SK-N-MC (cell line): ENCODE measurements at places on chromosomes 4 and X.

DNA sequence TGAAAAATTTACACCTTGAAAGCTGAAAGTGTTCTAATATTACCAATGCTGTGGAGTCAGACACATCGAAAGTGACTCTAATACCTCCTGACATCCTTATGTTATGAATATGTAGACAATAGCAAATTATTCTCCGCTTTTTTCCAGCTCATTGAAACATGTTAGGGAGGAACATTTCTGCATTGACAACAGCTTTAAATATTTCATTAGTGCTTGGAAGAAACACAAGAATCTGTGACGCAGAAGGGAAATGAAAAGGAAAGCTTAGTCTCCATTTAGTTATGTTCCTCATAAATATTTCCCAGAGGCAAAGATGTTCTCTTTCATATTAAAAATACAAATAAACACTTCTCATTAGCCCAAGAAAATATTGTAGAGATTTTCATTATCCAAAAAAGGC is 55.8 kb upstream of the CD99 start:
- DNase-seq, result no peak

- no peak for DNase-seq
Measured at GRCh38 chr4:105978684-105979296, 83.5 kb downstream of the NPNT start.

GRCh38 chr4:145938618-145939440 is at the start of gene ZNF827:
TSS of gene ZNF827 (minus strand) at chr4:145938823. CDS start at chr4:145938407, 416 bp downstream.
- no peak for DNase-seq

DNA sequence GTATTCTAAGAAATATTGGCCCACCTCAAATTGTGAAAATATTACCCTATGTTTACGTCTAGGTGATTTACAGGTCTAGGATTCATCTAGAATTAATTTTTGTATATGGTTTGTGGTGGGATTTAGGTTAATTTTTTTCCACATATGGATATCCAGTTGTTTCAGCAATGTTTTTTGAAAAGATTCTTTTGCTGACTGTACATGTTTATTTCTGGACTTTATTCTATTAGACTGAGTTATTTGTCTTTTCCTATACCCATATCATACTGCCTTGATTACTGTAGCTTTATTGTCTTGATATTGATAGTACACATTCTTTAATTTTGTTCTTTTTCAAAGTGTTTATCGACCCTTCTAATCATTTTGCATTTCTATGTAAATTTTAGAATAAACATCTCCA is 83.5 kb downstream of the PRKG2 start:
- DNase-seq, result no peak

GRCh38 chrX:43644124-43644701 is 11.9 kb upstream of the MAOA start:
- no peak for DNase-seq

GRCh38 chrX:80747832-80748231 is 61.8 kb downstream of the BRWD3 start:
- DNase-seq, result no peak

- DNase-seq, result no peak
Measured at GRCh38 chr4:53702334-53703266, 111.3 kb upstream of the LNX1 start.

- DNase-seq, result no peak
Measured at GRCh38 chr4:105139646-105140045, 7.0 kb upstream of the TET2 start.

GRCh38 chr4:20761826-20762225 is 61.6 kb downstream of the PACRGL start:
- DNase-seq, result no peak

GRCh38 chr4:182015014-182015413 is 228.2 kb upstream of the TENM3 start:
- DNase-seq, result no peak

DNA sequence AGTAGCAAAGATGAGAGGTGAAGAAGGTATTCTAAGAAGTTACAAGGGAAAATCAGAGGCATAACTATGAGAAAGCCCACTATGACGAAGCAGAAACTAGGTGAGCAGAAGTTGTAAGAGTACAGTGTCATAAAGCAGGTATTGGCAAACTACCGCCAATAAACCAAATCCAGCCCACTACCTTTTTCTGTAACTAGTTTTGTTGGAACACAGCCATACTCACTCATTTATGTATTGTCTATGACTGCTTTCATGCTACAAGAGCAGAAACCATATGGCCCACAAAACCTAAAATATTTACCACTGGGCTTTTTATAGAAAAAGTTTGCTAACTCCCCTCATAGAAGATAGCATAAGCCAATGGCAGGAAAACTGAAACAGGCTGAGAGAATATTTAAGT is 31.8 kb upstream of the ZCCHC13 start:
- DNase-seq, result no peak

DNA sequence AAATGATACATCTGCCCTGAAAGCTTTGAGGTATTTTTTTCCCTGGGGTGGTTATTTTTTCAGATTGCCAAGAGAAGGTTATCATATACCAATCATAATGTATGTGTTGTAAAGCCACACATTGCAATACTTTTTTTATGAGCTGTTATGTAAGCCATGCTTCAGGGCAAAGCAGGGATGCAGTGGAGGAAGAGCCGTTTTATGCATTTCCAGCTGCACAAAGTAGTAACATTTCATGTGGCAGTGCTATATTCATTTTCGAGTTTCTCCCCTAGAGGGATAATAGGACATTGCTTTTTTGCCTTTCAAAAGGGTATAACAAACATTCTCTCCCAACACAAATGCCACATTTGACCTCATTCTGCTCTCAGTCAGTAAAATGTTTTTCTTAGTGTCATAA is 68.5 kb downstream of the GALNT7 start:
- peak; percentile 96 for DNase-seq

DNA sequence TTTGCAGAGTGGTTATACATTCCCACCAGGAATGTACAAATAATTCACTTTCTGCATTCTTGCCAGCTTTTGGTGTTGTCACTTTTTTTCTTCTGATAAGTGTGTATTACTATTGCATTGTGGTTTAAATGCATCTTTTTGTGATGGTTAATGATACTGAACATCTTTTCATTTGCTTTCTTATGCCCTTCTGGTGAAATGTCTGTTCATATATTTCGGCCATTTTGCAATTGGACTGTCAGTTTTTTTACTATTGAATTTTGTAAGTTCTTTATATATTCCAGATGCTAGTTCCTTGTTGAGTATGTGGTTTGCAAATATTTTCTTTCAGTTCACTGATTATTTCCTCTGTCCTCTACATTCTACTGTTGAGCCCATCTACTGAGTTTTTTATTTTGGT is 19.4 kb upstream of the BMP2K start:
- no peak for DNase-seq

GRCh38 chr4:185120631-185120946 is 22.5 kb upstream of the SLC25A4 start:
- DNase-seq, result no peak

DNA sequence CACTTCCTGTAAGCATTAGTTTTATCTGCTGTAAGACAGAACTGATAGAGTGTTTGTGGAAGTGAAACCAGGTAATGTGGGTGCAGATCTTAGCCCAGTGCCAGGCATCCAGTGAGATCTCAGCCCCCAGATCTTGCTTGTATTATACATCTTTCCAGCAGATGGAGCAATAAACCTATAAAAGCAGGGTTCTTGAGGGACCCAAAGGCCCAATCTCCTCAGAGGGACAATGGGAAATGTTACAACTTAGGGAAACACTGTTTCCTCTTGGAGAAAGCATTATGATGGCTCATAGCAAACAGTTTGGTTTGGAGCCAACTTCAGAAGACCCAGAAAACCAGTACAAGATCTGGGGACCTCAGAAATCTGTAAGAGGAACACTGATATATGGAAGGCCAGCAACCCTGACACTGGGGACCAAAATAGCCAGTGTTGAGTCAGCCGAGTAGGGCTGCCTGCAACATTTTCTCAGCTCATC is 206.3 kb downstream of the SLC7A11 start:
- DNase-seq, result no peak

- DNase-seq, result no peak
Measured at GRCh38 chrX:83819304-83819703, 41.6 kb upstream of the CYLC1 start.

DNA sequence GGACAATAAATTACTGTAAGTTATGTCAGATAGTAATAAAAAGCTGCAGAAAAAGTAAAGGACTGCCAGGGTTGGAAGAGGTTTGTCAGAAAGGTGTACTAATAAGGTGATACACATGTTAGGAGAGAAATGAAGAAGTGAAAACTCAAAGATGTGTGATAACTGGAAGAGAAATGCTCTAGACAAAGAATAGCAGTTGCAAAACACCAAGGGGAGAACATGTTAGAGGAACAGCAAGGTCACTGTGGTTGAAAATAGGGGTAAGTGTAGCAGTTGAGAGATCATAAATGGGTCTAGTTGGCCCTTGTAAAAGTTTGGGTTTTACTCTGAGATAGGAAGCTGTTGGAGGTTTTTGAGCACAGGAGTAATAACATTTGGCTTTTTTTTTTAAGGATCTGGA is 46.9 kb downstream of the HSPA4L start:
- DNase-seq, result no peak

DNA sequence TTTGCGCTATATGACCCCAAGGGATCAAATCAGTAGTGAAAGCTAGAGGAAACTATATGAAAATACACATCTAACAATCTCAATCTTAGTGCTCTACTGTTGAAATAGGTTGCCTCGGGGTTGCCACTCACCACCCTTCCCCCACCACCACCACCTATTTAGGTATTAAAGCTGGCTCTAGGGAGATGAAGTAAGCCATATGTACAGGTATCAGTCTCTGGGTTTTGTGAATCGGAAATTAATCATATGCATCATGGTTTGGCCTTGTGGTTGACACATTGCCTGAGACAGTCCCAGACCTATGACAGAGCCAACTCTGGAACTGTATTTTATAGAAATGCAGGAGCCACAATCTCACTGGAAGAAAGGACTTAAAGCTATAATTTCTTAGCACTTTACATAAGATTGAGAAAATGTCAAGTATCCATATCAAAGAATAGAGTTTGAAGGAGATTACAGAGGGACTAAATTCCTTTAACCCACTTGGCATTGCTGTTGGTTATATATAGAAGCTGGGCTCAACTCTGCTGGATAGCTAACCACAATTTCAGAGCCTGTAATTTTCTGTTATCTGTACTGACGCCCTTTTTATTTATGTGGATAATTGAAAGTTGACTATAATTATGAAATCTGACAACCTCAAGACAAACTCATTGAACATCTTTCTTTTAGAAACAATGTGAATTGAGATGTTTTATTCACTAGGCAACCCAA is 26.7 kb upstream of the BMP2K start:
- DNase-seq, result no peak

- DNase-seq, result no peak
Measured at GRCh38 chrX:129876771-129877305, 29.1 kb upstream of the UTP14A start.

DNA sequence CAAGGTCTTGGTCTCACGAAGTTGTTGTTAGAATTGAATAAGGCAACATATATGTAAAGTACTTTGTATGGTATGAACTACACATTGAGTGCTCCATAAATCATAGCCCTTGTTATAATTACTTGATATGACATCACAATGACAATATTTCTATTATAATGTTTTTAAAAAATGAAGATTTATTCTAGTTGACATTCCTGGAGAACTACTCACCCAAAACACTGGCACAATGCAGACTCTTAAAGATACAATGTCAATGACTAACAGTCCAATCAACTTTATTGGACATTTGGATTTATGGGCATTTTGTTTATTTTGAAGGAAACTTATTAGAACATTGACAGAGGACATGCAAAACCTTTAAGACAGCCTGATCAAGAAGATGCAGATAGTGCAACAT is 55.3 kb downstream of the ASB9 start:
- no peak for DNase-seq

- DNase-seq, result no peak
Measured at GRCh38 chr4:121200795-121201472, 36.8 kb upstream of the TNIP3 start.

GRCh38 chrX:130024127-130024526 is 41.7 kb downstream of the BCORL1 start:
- no peak for DNase-seq

DNA sequence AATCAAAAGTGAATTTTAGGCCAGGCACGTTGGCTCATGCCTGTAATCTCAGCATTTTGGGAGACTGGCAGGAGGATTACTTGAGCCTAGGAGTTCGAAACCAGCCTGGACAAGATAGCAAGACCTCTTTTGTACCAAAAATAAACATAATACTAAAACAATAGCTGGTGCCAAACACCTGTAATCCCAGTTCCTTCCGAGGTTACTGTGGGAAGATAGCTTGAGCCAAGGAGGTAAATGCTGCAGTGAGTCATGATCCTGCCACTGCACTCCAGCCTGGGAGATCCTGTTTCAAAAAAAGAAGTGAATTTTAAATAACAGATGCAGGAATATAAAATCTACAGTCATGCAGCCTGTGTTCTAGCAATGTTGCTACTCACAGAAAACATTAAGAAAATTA is 488.3 kb downstream of the PPARGC1A start:
- no peak for DNase-seq

DNA sequence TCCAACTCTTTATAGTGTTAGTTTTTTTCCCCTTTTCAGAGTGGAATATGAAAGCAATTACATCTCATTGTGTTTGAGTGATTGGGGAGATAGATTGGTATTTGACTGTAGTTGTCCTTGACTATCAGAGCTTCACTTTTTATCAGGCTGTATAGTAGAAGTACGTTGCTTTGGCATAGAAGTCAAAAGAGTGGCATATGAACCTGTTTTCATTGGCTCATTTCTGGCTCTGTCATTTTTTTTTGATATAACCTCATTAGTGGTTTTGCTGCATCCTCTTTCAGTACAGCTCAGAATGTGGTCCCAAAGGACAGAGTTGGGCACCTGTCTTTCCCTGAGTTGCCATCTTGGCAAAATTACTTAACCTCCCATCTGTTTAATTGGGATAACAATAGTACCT is 1.4 kb downstream of the TMA16 start:
- no peak for DNase-seq

DNA sequence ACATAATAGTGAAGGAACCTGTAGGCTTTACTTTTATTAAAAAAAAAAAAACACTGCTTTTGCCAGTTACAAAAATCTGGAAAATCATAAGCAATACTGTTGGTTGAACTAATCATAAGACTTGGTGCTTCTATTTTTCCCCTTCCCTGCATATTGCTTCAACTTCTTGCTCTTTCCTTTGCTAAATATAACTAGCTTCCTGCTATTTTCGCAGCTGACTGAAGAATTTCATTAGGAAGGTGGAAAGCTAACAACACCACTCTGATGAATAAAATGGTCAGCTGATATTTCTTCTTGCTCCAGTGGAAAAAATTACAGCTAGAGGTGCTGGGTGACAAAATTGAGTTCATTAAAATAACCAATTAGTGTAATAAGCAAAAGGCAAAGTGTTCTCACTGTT is 39.3 kb downstream of the MEPE start:
- DNase-seq, result no peak

- DNase-seq, result no peak
Measured at GRCh38 chrX:129600981-129601424, 53.8 kb downstream of the APLN start.

DNA sequence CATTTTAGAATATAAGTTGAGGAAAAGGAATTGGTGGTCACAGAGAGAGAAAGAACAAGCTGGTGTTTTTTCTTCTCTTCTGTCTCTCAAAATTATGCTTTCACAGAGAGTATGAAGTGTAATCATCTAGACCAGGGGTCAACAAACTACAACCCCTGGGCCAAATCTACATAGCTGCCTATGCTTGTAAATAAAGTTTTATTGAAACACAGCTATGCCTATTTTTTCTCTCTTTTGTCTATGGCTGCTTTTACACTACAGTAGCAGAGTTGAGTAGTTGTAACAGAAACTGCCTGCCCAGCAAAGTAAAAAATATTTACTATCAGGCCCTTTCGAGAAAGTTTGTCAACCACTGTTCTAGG is 6.7 kb upstream of the FAM9C start:
- DNase-seq, result no peak

GRCh38 chr4:141391771-141392170 is 171.1 kb downstream of the ZNF330 start:
- DNase-seq, result no peak
